ENCODE measurements at places on chromosomes 16 and 17.

GRCh38 chr16:84340325-84341040 is 27.9 kb upstream of the ATP2C2 start:
- no peak for DNase-seq

GRCh38 chr16:75293772-75294171 is 42.3 kb upstream of the BCAR1 start:
- no peak for DNase-seq

- DNase-seq: no peak
Measured at GRCh38 chr17:7884581-7885366, 3.8 kb upstream of the CHD3 start.

DNA sequence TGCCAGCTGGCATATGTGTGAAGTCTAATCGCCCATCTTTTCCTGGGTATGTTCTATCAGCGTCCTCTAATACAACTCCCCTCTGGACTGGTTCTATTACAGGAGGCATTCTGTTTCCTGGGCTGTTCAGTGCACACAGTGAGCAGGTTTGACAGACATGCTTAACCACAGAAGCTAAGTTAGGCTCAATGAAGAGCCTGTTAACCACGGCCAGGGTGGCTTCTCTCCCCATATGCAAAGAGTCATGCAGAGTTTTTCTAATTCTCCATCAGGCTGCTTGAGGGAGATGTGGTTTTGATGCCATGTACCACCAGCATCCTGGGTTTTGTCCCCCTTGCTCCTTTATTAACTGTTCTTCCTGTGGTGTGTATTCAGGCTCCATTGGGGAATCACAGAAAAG is 57.2 kb upstream of the ALOX12 start:
- no peak for DNase-seq

DNA sequence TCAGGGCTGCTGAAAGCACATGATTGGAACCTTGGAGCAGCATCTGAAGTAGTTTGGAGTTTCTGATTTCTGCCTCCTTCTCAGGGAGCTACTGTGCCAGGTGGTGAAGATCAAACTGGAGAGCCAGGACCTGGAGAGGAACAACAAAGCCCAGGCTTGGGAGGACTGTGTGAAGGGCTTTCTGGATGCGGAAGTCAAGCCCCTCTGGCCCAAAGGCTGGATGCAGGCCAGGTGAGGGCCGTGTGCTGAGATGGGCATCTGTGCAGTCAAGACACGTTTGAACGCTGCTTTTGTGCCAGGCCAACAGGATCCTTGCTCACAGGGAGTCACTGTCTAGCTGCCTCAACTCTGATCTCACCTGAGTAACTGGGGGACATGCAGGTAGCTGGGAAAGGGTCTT is 23.8 kb downstream of the UBN1 start:
- no peak for DNase-seq

DNA sequence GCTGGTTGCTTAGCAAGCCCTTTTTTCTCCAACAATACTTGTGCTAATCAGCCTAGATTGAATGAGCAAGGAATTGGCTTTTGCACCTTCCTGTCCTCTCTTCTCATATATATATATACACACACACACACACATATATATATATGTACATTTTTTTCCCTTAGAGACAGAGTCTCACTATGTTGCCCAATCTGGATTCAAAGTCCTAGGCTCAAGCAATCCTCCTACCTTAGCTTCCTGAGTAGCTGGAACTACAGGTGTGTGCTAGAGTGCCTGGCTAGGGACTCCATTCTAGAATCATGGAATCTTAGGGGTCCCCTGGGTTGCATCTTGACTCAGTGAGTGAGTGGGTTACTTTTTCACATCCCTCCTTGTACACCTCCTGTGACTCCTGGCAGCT is 27.0 kb downstream of the RAI1 start:
- no peak for DNase-seq

GRCh38 chr16:31010585-31011325 is at the start of gene STX1B:
Gene STX1B, minus strand, starts transcription at chr16:31010638. Its CDS starts 242 bp downstream, at chr16:31010396.
- DNase-seq: peak; percentile 60

DNA sequence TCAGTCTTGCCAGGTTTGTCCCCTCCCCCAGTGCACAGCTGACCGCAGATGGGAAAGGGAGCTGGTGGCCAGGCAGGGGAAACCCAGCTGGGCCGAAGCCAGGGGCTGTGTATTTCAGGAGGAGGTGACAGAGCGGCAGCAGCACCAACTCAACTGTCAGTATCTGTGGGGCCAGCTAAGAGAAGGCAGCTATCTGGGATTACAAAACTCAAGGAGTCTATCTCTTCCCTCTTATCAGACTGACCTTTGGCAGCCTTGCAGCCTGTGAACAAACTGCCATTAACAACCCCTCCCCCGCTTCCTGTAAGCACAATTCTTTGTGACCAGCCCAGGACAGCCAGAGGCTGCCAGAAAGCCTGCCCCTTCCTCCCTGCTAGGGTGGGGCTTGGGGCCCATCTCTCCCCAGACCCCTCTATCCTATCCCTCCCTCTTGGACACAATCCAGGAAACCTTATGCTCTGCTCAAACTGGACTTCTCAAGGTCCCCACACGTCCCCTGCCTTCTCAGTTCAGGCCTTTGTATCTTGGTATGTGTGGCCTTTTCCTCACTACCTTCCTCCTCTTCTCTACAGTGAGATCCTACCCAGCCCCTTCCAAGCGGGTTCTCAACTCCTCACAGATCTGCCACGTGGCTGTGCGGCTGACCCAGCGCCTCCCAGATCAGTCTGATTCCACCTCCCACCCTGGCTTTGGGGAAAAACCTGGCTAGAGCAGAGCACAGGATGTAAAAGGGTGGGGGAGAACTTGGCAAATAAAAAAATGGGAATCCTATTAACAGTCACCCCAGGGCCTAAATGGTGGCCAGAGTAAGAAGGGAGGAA is 10.5 kb downstream of the ST3GAL2 start:
- DNase-seq: peak; percentile 96

GRCh38 chr16:84517366-84517765 is 12.9 kb upstream of the MEAK7 start:
- DNase-seq: no peak

DNA sequence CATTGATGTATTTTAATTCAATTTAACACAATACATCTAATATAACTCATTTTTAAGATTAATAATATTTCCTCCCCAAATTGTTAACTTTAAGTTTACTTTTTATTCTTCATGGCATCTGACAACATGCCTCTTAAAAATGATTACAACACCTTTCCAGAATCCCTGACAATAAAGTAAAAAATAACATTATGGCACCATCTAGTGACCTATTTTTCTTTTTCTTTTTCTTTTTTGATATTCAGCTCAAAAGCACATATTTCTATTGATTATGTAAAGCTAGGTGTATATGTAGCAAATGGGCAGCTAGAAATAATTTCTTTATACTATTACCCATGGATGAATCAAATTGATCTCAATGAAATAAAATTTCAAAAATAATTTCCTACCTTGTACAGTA is 834.3 kb upstream of the CDH8 start:
- DNase-seq: no peak

- DNase-seq: no peak
Measured at GRCh38 chr17:61294286-61294685, 105.4 kb upstream of the TBX2 start.

DNA sequence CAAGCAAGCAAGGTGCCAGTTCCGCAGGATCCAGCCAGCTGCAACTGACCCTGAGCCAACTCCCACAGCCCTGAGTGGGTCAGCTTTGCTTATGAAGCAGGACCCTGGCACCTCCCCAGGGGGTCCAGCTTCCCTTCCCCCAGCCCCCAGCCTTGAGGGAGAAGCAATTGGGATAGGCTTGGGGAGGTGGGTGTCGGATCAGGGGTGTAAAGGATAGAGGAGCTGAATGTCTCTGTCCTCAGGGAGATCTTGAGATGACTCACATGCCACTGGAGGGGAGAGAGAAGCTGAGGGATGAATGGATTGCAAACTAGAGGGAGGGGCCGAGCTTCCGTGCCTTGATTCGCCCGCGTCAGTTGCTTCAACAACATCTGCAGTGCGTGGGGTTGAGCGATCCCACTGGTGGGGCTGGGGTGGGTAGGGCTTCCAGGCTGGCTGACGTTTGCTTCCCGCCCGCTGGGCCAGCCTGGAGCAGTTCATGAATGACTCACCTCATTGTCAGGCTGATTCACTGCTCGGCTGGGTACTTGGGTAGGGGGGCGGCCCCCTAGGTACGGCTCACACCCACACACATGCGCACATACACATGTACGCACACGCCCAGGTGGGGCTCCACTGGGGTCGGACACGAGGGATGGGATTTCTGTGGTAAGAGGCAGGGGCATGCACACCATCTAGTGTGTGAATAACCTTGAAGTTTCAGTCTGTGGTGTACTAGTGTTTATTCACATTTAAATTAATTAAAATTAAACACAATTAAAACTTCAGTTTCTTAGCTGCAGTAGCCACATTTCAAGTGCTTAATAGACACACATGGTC is 3.6 kb upstream of the HROB start:
- peak; percentile 98 for DNase-seq

- peak; percentile 82 for DNase-seq
Measured at GRCh38 chr16:57061084-57061905, 31.1 kb upstream of the CPNE2 start.

DNA sequence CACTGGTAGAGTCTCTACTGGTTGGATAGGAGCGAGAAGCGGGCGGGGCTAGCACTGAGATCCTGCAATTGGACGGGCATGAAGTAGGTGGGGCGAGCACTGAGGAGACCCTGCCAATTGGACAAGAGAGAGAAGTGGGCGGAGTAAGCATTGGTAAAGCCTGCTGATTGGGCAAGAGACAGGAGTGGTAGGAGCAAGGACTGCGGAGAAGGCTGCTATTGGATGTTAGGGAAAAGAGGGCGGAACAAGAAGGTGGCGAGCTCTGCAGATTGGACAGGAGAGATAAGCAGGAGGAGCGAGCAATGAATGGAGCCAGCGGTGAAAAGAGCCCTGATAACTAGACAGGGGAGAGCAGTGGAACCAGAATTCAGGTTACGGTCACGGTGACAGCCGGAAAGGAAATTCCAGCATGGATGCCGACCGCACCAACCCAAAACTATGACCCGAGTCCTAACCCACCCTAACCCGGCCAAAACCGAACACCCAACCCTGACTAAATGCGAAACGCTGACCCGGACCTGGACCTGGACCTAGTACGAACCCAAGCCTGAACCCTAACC is 4.8 kb downstream of the SCGB1C2 start:
- DNase-seq: peak; percentile 34

GRCh38 chr17:18042983-18043382 is 3.8 kb downstream of the GID4 start:
- no peak for DNase-seq

- peak; percentile 90 for DNase-seq
Measured at GRCh38 chr17:42325026-42325425, 36.7 kb downstream of the STAT5A start.

DNA sequence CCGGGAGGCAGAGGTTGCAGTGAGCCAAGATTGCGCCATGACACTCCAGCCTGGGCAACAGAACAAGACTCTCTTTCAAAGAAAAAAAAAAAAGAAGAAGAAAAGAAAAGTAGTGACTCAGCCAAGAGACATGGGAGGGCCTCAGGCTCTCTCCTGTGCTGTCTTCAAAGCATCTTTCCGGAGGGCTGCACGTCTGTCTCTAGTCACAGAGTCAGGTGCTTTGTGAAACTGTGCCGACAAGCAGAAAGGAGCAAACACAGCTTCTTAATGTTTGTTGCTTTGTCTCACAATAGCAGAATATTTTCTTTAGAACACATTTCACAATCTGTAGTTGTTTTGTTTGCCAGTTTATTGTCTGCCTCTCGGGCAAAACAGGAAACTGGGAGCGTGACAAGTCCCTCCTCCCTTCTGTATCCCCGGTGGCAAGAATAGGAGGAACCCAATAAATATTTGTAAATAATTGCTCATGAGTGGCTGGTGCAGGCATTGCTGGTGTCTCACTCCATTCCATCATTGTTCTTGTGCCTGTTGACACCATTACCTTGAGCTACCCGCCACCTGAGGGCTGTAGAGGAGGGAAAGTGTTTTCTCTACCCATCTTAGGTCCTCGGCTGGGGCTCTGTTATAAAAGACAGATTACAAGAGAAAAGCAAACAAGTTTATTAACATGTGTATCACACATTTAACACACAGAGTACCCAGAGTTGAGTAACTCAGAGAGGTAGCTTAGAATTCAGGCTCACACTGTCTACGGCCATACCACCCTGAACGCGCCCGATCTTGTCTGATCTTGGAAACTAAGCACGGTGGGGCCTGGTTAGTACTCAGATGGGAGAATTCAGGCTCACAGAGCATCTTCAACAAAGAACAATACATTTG is 5.5 kb downstream of the GAST start:
- peak; percentile 66 for DNase-seq

- no peak for DNase-seq
Measured at GRCh38 chr17:17116406-17116805, 74.1 kb downstream of the MPRIP start.

GRCh38 chr17:19390951-19391350 is 4.0 kb upstream of the MFAP4 start:
- no peak for DNase-seq

DNA sequence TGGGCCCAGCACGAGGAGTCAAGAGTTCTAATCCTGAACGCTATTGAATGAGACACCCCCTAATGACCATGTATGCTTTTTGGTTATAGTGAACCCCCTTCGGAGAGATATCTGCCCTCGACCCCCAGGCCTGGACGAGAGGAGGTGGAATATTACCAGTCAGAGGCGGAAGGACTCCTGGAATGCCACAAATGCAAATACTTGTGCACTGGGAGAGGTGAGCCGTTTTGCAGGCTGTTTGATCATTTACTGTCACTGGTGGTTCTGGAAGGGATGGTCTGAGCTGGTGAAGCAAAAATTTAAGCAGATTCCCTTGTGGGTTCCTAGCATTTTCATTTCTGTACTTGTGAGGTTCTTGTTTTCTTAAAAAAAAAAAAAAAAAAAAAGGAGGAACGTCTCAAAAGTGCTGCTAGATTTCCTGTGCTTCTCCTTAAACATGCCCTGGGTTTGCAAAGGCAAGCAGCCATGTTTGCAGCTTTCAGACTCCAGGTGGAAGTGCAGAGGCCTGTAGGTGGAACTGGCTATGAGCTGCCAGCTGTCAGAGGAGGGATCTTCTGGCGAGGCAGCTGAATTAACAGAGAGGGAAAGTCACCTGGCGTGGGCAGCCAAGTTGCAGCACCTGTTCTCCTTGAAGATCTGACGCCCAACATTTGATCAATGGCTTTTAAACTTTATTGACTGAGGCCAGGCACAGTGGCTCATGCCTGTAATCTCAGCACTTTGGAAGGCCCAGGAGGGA is 3.5 kb downstream of the MARVELD3 start:
- DNase-seq: no peak

DNA sequence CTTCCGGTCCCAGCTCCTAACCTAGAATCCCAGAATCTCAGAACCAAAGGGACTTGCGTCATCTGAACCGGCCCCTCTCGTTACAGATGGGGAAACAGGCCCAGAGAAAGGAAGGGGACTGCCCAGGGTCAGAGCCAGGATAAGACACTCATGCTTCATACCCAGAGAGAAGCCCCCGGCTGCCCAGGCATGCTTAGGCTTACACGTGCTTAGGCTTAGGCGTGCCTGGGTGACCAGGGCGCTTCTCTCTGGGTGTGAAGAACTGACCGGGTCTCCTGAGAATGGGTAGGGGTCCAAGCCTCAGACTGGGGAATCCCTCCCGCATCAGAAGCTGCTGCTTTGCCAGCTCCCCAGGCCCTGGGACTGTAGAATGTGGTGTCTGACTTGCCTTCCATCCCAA is 29.9 kb upstream of the DNAI2 start:
- no peak for DNase-seq

GRCh38 chr17:58387834-58388233 is 29.5 kb downstream of the RNF43 start:
- DNase-seq: no peak
